ENCODE measurements at places on chromosomes 11 and 22.

GRCh38 chr11:6405052-6405667, 13.7 kb downstream of the APBB1 start:
- no peak for DNase-seq

- DNase-seq, result no peak
These were observed 73.0 kb upstream of the LRRC4C start for GRCh38 chr11:41532413-41532812.

- DNase-seq, result no peak
These were observed 34.2 kb downstream of the PICALM start for GRCh38 chr11:86034710-86035109.

- no peak for DNase-seq
These were observed 6.4 kb upstream of the ATG16L2 start for GRCh38 chr11:72807792-72808191.

DNA sequence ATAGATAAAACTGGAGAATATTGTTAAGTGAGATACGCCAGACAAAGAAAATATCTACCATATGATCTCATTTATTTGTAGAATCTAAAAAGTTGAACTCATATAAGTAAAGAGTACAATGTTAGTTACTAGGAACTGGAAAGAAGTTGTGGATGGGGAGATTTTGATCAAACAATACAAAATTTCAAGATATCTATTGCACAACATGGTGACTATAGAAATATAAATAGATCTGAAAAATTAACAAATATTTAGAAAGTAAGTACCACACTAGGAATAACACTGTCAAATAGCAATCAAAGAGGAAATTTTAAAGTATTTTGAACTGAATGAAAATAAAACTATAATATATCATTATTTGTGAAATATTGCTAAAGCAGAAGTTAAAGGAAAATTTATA, 437.2 kb downstream of the AASDHPPT start:
- DNase-seq, result no peak

- peak; percentile 99 for DNase-seq
These were observed at the start of gene CFL1 for GRCh38 chr11:65857853-65858680. CFL1 (minus strand) TSS chr11:65858180; CDS start chr11:65858099, 81 bp downstream.

DNA sequence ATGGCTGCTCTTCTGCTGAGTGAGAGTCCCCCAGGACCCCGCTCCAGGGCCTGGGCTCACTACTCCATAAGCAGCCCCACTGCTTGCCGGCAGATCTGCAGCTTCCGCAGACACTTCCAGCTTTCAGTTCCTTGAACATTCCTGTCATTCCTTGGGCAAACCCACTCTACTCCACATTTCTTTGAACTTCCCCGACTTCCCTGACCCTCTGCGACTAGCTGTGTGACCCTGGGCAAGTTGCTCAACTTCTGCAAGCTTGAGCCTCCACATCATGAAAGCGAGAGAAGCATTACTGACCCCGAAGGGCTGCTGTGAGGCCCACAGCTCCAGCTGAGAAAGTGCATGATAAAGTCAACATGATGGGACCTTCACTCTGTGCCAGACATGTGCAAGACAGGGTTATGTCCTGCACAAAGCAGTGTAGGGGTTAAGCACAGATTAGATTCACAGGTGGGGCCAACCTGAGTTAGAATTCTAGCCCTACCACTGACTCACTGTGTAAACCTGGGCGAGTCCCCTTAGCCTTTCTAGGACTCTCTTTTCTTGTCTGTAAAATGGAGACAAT, 51.8 kb downstream of the THAP12 start:
- DNase-seq, result no peak

DNA sequence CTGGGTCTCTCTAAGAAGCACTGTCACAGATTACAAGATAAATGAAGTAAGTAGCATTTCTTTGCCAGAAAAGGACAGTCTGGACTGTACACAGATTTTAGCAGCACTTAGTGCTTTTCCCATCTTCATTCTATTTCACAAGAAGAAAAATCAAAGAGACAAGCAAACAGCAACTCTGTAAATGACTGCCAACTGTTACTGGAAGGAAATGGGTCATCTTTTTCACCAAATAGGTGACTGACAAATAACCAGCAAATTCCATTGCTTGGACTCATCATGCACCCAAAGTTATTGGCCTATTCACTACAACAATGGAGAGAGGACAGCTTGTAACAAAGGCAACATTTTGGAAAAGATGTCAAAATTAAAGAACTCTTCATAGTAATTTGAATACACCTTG, 28.9 kb upstream of the CARD18 start:
- DNase-seq, result no peak
